ENCODE measurements at places on chromosomes 12 and 14.

DNA sequence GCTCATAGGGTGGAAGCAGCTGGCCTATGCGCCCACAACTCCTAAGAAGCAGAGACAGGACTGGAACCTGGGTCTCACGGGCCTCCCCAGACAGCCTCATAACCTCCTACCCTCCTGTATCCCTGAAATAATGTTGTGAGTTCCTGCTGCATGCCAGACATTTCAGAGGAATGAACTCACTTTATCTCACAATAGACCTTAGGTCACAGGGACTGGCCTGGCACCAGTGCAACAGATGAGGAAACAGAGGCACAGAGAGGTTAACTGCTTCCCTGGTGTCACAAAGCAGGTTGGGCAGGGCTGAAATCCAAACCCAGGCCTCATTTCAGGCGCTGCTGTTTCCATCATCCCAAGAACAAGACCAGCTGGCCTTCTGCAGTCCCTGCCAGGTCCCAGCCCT, 5.3 kb downstream of the PHETA1 start:
- no peak for DNase-seq

- DNase-seq, result no peak
Measured at GRCh38 chr12:101277443-101277842, 2.5 kb upstream of the UTP20 start.

DNA sequence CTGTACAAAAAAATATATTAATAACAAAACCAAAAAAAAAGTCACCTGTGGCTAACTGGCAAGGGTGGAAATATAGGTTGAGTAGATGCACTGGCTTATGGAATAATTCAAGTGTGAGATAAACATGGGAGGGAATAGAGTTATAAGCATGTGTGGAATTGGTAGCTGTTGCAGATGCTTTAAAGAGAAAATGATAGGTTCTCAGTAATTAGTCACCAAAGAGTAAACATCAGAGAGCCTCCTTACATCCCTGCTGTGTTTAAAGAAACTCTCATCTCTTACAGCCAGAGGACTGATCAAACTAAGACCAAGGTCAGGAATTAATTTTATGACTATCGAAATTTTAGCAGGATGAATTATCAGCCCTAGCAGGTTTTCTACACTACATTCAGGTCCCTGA, 70.5 kb downstream of the EGLN3 start:
- DNase-seq, result no peak

- peak; percentile 23 for DNase-seq
Measured at GRCh38 chr14:23729720-23730387, 93.7 kb downstream of the DHRS2 start.

DNA sequence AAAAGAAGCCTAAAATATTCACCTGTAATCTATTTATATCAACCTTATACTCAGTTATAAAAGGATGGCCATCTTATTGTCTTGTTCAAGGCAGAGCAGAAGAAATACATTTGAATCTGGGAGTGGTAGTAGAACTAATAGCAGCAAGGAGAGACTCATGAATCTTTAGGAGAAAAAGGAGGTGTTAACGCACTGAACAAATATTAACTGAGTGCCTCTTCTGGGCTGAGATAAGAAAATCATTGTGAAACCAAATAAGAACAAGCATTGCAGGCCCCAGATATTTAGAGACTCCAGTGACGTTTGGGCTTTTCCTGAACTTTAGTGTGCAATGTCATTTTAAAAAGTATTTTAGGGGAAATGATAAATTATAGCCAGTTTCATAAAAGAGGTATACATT, 790.6 kb downstream of the DIO2 start:
- no peak for DNase-seq

DNA sequence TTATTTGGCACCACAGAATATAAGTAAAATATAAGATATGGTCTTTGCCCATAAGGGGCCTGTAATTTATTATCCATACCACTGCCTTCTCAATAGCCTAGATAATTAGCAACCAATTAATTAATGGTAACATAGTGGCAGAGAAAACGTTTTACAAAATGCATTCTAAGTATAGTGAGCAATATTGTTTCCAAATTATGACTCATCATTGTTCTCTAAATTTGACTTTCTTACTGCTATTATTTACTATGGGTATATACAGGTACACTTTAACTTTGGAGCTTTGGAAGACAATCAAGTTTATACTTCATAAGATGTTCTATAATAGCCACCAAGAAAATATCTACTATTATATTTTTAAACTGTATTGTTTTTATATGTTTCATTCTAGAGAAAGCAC, 26.7 kb downstream of the DCP1B start:
- DNase-seq, result no peak

GRCh38 chr14:94598506-94598815, 13.7 kb upstream of the SERPINA3 start:
- no peak for DNase-seq

- DNase-seq, result no peak
Measured at GRCh38 chr12:120257041-120257821, 8.3 kb downstream of the PXN start.

DNA sequence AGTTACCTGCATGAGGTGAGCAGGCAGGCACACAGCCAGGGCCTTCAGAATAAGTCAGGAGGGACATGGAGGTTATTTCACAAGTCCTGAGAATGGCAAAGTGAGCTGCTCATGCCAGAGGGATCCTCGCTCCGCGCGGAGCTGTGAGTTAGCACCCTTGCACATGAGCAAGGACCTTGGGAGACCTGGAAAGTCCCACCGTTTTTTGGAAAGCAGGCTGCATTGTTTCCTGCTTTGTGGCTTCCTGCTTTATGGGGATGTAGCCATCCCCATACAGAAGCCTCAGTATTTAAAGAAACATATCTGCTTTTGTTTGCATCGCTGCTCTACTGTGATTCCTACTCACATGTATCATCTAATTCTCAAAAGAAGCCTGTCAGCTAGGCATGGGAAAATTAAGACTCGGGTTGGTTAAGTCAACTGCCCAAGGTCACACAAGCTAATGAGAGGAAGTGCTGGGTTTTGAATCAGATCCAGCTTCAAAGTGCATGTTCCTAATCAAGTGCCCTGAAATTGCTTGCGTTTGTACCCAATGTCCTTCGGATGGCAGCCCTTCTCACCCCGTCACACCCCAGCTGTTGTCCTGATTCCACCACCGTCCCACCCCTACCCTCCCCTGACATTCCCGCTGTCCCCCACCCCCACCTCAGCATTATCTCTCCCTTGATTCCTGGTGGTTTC, 106.2 kb downstream of the CRACR2A start:
- peak; percentile 38 for DNase-seq

GRCh38 chr14:92415969-92416368, 93.0 kb downstream of the SLC24A4 start:
- no peak for DNase-seq

All from NCI-H82 (cell line).